Breast epithelium (tissue), 4 donors: ENCODE measurements at places on chromosomes 5 and 9. TPM values are rescaled to one million over a fixed set of nuclear protein-coding genes. Genes with fewer than 3 reads are reported as not detected.

The ZNF367 gene
- 1.2 TPM for total RNA-seq

GRCh38 chr5:156414391-156414790, 87.4 kb downstream of the SGCD start:
- no peak for DNase-seq
- H3K36me3 ChIP-seq = no peaks in the 10 kb centered on the region
- H3K27ac ChIP-seq = no peak overlapping the region

GRCh38 chr9:14320271-14321181, 6.6 kb upstream of the NFIB start:
- peak overlapping the region; percentile 81 for H3K27ac ChIP-seq
- H3K27me3 ChIP-seq = no peaks in the 10 kb centered on the region
- no peak for DNase-seq
- H3K36me3 ChIP-seq = no peaks in the 10 kb centered on the region

- H3K27ac ChIP-seq = peak overlapping the region; percentile 74
- peaks cover 7% of the 10 kb centered on the region for H3K36me3 ChIP-seq
- no peak for DNase-seq
Measured at GRCh38 chr5:31531543-31531887, 378 bp downstream of the DROSHA start.

The IL31RA gene
- total RNA-seq = not detected

The PPP2R2B gene
- 0.33 TPM for total RNA-seq

DNA sequence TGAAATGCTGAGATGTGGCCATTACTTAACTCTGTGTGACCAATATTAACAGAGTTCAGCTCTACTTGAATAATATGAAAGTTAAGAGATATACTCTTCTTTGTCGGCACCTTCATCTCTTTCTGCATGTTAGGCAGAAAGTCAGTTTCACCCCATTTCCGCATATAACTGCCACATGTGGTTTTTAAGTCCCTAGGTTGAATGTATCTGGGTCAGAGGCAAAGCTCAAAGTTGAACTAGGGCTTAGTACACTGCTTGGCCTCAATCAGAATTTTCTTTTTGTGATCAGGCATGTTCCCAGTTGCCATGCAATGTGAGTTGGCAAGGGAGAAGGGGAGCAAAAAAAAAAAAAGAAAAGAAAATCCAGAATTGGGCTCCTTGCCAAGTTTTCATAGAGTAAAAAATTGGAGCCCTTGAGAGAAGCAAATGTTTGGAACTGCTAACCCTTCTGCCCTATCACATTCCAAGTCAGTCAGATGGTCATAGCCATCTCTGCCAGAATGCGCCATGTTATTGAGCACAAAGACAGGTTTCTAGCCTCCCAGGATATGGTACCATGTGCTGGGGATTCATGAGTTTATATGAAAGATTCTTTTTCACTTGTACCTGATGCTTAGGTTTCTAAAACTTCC, 251.2 kb upstream of the RORB start:
- H3K27ac ChIP-seq = no peak overlapping the region
- H3K36me3 ChIP-seq = no peaks in the 10 kb centered on the region
- no peaks in the 10 kb centered on the region for H3K27me3 ChIP-seq
- DNase-seq = no peak

DNA sequence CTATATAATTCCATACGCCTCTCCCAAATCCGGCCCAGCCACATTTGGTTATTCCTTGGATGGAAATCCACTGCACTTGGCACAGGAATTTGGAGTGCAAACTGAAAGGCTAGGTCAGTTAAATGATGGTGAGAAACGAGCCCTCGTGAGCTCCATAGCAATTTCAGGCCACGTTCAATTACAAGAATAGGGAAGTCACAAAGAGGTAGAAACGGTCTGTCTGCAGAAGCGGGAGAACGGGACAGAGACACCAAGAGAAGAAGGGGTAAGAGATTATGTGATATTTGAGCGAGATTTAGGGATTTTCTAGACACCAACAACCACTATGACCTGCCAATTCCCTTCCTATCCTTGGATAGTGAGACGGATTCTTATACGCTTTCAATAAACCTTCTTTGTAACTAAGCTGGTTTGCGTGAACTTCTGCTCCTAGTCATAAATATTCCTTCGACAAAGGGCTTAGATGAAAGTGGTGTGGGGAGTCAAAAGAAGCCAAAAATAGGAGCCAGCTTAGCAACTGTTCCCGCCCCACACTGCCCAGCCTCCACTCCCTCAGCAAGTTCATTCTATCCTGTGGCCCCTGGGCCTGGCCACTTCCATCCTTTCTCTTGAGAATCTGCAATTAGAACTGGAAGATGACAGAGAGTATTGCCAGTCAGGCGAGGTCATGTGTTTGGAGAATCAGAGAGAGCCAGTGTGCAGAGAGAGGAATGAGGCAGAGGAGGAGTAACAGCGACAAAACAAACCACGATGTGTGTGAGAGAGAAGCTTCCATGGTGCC, 118.4 kb downstream of the ZNF608 start:
- no peaks in the 10 kb centered on the region for H3K27me3 ChIP-seq
- H3K36me3 ChIP-seq = no peaks in the 10 kb centered on the region

The NRARP gene
- 2.1 TPM for total RNA-seq

- no peaks in the 10 kb centered on the region for H3K27me3 ChIP-seq
- H3K4me3 ChIP-seq = no peak overlapping the region
- no peak overlapping the region for H3K27ac ChIP-seq
- no peaks in the 10 kb centered on the region for H3K4me1 ChIP-seq
- no peaks in the 10 kb centered on the region for H3K36me3 ChIP-seq
Measured at GRCh38 chr9:107054146-107054545, 191.2 kb downstream of the ZNF462 start.

The RANBP17 gene
- 28.4 TPM for total RNA-seq
